Activated T-cell treated with anti-CD3 and anti-CD28 coated beads, Interleukin-2, amount 50 U/mL, for 24 hours (primary cell): ENCODE measurements at places on chromosomes 5 and 9.

GRCh38 chr5:34576891-34577666, 79.0 kb upstream of the RAI14 start:
- peaks cover 4% of the 10 kb centered on the region for H3K27me3 ChIP-seq
- DNase-seq: no peak
- H3K4me1 ChIP-seq: no peaks in the 10 kb centered on the region
- no peak overlapping the region for H3K27ac ChIP-seq

- peaks cover 25% of the 10 kb centered on the region for H3K27me3 ChIP-seq
- no peak overlapping the region for H3K4me3 ChIP-seq
- H3K27ac ChIP-seq: no peak overlapping the region
- no peak for DNase-seq
Measured at GRCh38 chr5:135843571-135844337, 9.3 kb downstream of the SLC25A48 start.

GRCh38 chr5:9108162-9108561, 437.7 kb downstream of the SEMA5A start:
- no peaks in the 10 kb centered on the region for H3K36me3 ChIP-seq
- H3K27me3 ChIP-seq: no peaks in the 10 kb centered on the region
- H3K4me3 ChIP-seq: no peak overlapping the region

DNA sequence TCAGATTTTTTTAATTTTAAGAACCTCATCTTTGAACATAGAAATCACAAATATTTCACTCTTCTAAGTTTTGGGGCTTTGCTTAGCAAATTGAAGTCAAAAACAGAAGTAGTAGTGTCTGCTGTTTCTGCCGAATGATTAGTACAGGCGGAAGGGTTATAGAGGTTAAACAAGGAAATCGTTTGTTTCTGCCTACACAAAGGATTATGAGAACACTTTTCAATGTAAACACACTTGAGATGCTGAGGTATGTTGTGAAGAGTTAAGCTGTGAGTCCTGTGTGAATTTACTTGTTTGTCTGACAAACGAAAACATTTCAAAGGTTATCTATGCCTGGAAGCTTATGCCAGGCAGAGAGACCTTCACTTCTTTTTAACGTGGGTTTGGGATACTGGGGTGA, 224.8 kb downstream of the CETN3 start:
- no peak overlapping the region for H3K27ac ChIP-seq
- H3K4me3 ChIP-seq: no peak overlapping the region
- H3K27me3 ChIP-seq: no peaks in the 10 kb centered on the region
- H3K4me1 ChIP-seq: no peaks in the 10 kb centered on the region

DNA sequence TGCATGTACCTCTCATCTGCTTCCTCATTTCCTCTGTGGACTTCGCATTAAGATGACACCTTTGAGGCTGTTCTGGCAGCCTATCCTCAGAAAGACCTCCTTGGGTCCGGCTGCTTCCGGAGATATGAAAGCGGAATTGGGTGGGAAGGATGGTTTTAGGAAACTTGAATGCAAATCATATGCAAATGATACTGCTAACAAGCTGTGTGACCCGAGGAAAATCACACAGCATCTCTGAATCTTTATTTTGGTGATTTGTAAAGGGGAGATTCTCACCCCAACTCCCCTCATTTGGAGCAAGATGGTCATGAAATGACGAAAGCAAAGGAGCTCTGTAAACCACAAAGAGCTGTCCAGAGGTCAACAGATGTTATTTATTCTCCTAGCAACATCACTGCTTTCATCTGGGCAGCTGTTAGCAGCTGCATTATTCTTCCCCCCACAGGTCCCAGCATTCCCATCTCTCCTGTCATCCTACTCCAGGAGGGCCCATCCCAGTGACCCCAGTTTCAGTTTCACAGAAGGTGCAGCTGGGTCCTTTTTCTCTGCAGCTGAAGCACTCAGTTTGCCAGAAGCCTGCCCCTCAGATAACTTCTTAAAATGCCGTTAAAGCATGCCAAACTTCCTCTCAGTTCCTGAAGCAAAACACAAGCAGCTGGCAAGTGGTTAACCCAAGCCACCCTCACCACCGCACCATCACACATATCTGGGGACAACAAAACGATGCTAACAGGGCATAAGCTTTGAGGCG, 269.5 kb downstream of the SEC61B start:
- DNase-seq: no peak
- peaks cover 47% of the 10 kb centered on the region for H3K27me3 ChIP-seq
- no peaks in the 10 kb centered on the region for H3K36me3 ChIP-seq
- H3K4me3 ChIP-seq: no peak overlapping the region
- H3K4me1 ChIP-seq: peaks cover 3% of the 10 kb centered on the region

DNA sequence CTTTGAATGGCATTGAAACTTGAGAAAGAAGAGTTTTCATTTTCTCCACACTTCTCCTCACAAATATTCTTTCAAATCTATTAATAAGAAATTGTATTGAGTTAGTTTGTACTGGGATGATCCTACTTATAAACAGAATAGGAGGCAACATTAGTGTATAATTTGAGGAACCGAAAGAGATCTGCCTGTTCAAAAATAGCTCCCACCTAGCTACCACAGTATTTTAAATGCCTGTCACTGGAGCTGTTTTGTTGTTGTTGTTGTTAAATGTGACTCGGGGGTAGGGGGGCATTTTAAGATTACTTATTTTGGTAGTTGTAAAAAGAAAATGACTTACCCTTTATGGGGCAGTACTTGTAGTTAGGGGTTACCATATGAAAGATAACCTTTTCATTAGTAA, 20.1 kb upstream of the HAPLN1 start:
- H3K27me3 ChIP-seq: peaks cover 2% of the 10 kb centered on the region
- H3K4me3 ChIP-seq: no peak overlapping the region
- no peak overlapping the region for H3K27ac ChIP-seq
- no peaks in the 10 kb centered on the region for H3K36me3 ChIP-seq
